Stimulated activated CD8-positive, alpha-beta memory T cell treated with anti-CD3 and anti-CD28 coated beads, Interleukin-15, amount 100 ng/mL, for 48 hours (primary cell): ENCODE measurements at places on chromosomes 13 and 19.

DNA sequence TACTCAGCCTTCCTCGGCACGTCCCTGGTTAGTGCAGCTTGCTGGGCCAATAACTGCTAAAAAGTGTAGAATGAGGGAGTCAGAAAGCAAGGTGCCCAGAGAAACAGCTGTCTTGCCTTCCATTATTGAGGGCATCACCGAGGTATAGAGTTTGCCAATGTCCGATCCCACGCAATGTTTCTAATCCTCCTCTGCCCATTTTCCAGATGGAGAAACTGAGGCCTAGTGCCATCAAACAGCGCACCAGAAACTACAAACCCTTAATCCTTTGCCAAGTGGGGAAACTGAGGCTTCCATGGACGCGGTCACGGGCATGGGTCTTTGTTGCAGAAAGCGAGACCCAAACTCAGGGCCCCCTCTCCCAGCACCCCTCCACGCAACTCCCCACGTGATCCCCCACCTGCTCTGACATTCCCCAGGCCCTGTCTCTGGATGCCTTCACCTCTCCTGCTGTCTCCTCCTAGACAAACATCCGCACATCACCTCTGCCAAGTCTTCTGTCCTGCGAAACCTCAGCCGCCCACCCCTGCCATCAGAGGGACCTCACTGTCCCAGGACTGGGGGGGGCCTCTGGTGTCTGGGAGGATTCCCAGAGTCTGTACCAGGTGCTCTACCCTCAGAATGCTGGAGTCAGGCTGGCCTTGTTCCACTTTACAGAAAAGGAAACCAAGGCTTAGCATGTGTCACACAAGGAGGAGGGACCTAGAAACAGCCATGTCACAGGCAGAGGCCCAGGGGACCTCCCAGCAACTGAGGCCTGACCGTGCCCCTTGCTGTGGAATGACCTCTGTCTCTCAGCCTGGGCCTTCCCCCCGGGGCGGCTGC lies 930 bp upstream of the PDE4C start:
- DNase-seq: no peak

DNA sequence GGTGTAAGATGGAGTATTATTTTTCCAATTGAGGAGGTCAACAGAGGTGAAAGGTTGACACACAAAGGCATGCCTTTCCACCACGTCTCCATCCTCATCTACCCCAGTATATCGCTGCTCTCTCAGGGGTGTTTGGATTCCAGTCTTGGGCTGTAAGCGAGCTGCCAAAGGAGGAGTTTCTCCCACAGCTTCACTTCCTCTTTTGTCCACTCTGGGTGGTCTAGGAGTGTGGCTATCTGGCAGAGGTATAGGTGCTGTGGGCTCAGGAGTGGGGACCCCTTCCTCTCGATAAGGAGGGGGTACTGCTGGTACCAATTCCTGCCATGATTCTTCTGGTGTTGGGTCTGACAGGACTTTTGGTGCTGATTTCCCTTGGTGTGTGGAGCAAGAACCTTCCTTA lies 39.4 kb downstream of the ZNF846 start:
- no peak for DNase-seq

- DNase-seq: no peak
Observed at GRCh38 chr19:12995596-12996405, 526 bp downstream of the NFIX start.

- no peak for DNase-seq
Observed at GRCh38 chr13:42048342-42048683, at the start of gene DGKH. DGKH (plus strand) TSS chr13:42048648; CDS start chr13:42048774, 126 bp downstream.

GRCh38 chr13:32838945-32839344 lies 177.3 kb upstream of the KL start:
- DNase-seq: no peak

- DNase-seq: no peak
Observed at GRCh38 chr13:34751492-34751891, 190.6 kb upstream of the NBEA start.

GRCh38 chr19:1942078-1942933 lies 1.3 kb downstream of the CSNK1G2 start:
- peak; percentile 69 for DNase-seq

DNA sequence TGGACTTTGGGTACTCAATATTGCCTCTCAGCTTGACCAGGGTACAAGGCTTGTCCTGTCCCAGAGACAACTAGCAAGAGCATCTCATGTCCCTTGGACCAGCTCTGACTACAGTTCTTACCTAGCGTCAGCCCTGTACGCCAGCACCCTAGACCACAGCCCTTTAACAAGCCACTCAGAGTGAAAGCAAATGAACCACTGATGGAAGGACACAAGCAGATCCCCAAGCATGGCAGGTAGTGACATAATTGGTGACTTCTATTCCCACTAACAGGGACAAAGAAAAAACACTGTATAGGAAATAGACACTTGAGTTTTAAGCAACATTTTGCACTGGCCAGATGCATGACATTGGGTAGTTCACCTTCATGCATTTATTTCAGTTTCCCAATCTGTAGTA lies 8.8 kb upstream of the LRCH1 start:
- no peak for DNase-seq

GRCh38 chr13:88601949-88602348 lies 930.8 kb downstream of the SLITRK5 start:
- no peak for DNase-seq

GRCh38 chr13:31896427-31896826 lies 135.1 kb upstream of the FRY start:
- DNase-seq: no peak

GRCh38 chr13:80684217-80684991 lies 343.5 kb upstream of the SPRY2 start:
- DNase-seq: no peak

DNA sequence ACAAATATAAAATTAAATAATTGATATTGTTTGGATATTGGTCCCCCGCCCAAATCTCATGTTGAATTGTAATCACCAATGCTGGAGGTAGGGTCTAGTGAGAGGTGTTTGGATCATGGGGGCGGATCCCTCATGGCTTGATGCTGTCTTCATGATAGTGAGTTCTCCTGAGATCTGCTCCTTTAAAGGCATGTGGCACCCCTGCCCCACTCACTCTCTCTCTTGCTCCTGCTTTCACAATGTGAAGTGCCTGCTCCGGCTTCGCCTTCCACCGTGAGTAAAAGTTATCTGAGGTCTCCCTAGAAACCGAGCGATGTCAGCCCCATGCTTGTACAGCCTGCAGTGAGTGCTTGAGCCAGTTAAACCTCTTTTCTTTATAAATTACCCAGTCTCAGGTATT lies 248.2 kb downstream of the PCDH9 start:
- no peak for DNase-seq

DNA sequence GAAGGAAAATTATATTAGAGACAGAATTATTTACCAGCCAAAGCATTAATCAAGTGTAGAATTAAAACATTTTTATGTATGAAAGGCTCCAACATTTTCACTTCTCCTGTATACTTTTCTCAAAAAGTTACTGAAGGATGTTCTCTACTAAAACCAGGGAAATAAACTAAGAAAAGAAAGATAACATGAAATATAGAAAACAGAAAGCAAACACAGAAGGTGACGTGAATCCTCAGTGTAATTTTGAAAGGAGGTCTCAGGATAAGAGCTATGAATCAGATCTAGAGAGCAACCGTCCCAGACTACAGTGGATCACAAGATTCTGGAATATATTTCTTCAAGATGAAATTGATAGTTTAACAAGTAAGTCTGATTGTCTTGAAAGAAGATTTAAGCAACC lies 144.5 kb downstream of the CYSLTR2 start:
- no peak for DNase-seq

DNA sequence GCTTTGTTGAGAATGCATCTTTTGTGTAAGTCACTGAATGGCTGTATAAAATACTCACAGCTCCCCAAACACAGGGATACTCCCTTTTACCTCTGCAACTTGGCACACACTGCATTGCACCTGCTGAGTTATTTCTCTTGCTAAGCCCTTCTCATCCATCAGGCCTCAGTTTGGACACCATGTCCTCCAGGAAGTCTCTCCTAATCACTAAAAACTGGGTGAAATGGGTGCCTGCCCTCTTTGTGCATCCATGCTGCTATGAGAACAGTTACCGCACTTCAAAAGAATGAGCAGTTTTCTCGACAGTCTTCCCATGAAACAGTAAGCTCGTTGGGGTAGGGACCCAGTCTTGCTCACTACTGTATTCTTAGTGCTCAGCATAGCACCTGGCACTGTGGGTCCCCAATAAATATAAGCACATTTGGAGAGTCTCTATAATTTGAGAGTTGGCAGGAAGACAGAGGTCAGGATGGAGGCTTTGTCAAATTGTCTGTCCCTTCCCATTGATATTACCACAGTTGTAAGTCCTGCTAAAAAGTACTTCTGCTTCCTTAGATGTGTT lies 4.6 kb upstream of the SLC25A30 start:
- no peak for DNase-seq

- no peak for DNase-seq
Observed at GRCh38 chr13:54449922-54450321, 1421.3 kb downstream of the OLFM4 start.

DNA sequence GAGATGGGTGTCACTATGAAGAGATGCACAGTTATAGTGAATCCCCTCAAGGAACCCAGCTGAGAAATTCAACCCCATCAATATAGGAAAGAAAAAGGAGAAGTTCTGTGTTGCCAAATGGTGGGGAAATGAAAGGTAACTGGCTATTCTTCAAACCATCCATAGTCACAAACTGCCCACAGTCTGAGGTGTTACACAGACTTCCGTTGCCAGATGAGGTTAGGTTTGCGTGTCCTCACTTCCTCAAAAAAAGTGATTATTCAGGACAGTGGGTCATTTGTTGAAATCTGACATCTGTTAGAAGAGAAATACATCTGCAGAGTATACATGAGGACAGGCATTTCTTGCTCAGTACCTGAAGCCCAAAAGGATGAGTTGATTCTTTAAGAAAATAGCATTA lies 9.0 kb downstream of the SIGLEC5 start:
- DNase-seq: no peak

- no peak for DNase-seq
Observed at GRCh38 chr19:12546903-12547302, 4.4 kb downstream of the ZNF564 start.

GRCh38 chr19:33621065-33621785 lies 528 bp upstream of the CHST8 start:
- DNase-seq: no peak

DNA sequence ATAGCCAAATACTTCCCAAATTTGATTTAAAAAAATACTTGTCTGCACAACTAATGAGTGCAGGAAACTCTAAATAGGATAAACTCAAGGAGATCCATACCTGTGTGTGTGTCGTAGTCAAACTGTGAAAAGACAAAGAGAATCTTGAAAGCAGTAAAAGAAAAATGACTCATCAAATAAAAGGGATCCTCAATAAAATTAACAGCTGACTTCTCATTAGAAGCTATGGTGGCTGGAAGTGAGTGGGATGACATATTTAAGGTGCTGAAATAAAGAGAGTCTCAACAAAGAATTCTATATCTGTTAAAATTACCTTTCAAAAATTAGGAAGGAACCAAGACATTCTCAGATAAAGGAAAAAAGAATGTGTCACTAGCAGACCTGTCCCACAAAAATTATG lies 13.7 kb downstream of the RNASEH2B start:
- no peak for DNase-seq

DNA sequence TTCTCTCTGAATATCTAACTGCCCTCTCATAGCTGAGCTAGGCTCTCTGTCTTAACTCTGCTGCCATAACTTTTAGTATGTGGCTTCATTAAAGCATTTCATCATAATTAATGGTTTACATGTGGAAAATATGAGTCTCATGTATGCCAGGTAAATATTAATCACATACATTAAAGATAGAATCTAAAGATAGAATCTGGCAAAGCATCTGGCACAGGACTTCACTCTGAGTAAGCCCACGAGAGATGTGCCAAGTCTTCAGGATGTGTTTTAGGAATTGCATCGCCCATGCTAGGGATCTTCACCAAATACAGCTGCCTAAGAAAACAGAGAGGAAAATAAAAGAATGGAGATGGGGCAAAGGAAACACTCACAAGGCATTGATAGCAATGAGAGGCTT lies 285.8 kb downstream of the DIAPH3 start:
- no peak for DNase-seq

DNA sequence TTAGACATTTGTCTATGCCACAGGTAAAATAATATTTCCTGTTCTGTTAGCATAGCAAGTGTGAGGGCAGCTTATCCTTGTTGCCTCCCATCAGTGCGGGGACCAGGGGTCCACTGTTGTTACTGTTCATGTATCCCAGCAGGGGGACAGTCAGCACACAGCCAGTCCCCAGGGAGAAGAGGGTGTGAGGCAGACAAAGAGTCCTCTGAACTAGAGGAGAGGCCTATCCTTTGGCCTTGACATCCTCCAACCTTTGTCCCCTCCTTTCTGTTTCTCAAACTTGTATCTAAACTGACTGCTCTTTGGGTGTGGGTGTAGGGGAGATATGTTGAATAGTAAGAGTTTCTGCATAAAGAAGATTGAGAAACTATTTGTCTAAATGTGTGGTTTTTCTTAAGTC lies 2.9 kb upstream of the GPR18 start:
- no peak for DNase-seq

DNA sequence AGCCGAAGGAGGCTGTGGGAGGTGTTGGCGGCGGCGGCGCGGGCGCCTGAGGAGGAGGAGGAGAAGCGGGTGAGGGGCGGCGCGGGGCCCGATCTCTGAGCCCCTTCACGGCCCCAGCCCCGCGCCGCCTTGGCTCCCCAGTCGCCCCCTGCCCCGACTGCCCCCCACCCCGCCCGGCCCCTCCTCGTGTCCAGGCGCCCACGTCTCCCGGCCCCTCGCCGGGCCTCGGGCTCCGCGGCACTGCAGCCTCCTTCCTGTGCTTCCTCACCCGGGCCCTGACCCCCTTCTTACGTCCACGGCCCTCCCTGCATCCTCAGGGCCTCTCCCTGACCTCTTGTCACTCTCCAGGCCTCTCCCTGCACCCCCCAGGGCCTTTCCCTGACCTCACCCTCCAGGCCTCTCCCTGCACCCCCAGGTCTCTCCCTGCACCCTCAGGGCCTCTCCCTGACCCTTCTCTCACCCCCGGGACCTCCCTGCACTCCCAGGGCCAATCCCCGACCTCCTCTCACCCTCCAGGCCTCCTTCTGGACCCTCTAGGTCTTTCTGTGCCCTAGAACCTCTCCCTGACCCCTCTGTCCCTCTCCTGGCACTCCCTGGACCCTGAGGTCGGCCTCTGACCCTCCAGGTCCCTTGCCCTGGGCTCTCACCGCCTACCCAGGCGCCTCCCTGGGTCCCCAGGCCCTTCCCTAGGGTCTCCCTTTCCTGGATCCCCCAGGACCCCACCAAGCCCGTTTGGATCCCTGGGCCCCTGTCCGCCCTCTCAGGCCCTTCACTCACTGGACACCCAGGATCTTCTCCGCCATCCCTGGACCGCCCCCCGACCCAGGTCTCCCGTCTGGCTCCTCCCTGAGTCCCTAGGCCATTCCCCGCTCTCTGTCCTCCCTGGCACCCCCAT lies 460 bp downstream of the KMT5C start:
- no peak for DNase-seq

GRCh38 chr13:22053053-22053452 lies 382.2 kb downstream of the FGF9 start:
- DNase-seq: no peak

GRCh38 chr19:52936151-52936953 lies 13.1 kb upstream of the ZNF888 start:
- DNase-seq: no peak

DNA sequence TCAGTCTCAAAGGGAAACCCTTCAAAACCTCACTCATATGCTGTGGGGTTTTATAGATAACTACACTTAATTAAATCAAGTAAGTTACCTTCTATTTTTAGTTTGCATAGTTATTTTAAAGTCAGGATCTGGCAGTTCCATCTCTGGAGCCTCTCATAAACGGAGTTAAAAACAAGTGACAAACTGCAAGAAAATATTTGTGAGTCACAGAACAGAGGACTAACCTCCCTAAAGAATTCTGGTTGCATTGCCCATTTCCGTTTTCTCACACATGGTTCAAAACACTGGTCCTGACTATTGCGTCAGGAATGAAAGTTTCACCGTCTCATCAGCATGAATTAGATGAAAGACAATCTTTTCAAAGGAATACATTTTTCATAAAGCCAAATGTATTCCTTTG lies 10.6 kb downstream of the RXFP2 start:
- no peak for DNase-seq
